Uterine smooth muscle cell (primary cell): ENCODE measurements at places on chromosomes 3 and 15. TPM values are rescaled to one million over a fixed set of nuclear protein-coding genes. Genes with fewer than 3 reads are reported as not detected.

Gene DUT
- total RNA-seq: 50.1 and 54.0 TPM in 2 replicates

Gene IL1RAP
- 5.9 and 9.7 TPM in 2 replicates for total RNA-seq

Gene FRMD4B
- total RNA-seq: 1.9 and 7.5 TPM in 2 replicates

Gene FBXL22
- 0.22 and 1.5 TPM in 2 replicates for total RNA-seq

Gene WNT7A
- not detected in 2 replicates for total RNA-seq

Gene ADAMTS9
- total RNA-seq: 1.1 and 2.1 TPM in 2 replicates

Gene PLA2G4D
- total RNA-seq: not detected in 2 replicates

Gene C3orf85
- total RNA-seq: not detected in 2 replicates

Gene ISLR
- 30.2 and 39.7 TPM in 2 replicates for total RNA-seq

Gene GHSR
- 0.12 TPM in 1 of 2 replicates, not detected in the other for total RNA-seq

Gene FAN1
- total RNA-seq: 17.5 and 18.7 TPM in 2 replicates

Gene DGKG
- 1.1 and 6.3 TPM in 2 replicates for total RNA-seq

Gene WDR93
- total RNA-seq: under 0.01 TPM in 2 replicates

Gene SERPINI2
- total RNA-seq: not detected in 2 replicates

Gene CAPN3
- total RNA-seq: 0.44 and 1.6 TPM in 2 replicates

Gene MUC20
- 0.12 and 0.22 TPM in 2 replicates for total RNA-seq

Gene LDHAL6B
- under 0.01 TPM in 1 of 2 replicates, not detected in the other for total RNA-seq
